ENCODE measurements at places on chromosomes 5 and 9. TPM values are rescaled to one million over a fixed set of nuclear protein-coding genes. Genes with fewer than 3 reads are reported as not detected.

GRCh38 chr9:20742833-20743232 lies 58.8 kb downstream of the FOCAD start:
- peaks cover 5% of the 10 kb centered on the region for H3K36me3 ChIP-seq
- no peak overlapping the region for H3K4me3 ChIP-seq
- H3K4me1 ChIP-seq: no peaks in the 10 kb centered on the region
- no peak overlapping the region for H3K27ac ChIP-seq

DBH gene
- not detected for polyA plus RNA-seq

DNA sequence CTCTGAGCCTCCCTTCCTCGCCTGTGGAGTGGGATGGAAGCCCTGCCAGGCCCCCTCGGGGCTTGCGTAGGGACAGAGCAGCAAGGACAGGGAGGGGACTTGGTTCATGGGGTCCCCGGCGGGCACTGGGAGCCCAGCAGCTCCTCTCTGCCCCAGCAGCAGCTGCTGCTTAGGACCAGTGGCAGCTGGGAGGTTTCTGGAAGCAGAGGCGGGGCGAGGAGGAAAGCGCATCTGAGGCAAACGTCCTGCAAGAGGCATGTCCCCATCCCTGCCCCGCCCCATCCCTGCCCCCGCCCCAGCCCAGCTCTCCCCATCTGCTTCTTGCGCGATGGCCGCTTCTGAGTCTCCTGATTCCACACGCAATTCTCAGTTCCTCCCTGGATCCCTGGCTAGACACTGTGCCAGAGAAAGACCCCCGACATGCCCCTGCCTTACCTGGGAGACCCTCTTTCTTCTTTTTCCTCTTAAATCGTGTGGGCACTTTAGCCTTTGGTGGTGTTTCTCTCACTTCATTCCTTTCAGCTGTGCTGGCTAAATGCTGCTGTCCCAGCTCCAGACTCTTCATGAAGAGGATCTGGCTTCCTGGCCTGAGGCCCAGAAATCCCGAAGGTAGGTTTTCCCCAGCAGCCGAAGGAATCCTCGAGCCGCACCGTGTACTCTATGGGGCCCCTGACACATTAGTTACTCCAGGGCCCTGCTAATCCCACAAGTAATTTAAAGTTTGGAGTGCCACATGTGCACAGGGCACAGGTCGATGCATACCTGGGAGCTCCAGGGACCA lies 4.4 kb upstream of the OR2S2 start:
- no peaks in the 10 kb centered on the region for H3K36me3 ChIP-seq
- H3K27me3 ChIP-seq: no peaks in the 10 kb centered on the region
- no peak for DNase-seq

AGXT2 gene
- not detected for polyA plus RNA-seq

DNA sequence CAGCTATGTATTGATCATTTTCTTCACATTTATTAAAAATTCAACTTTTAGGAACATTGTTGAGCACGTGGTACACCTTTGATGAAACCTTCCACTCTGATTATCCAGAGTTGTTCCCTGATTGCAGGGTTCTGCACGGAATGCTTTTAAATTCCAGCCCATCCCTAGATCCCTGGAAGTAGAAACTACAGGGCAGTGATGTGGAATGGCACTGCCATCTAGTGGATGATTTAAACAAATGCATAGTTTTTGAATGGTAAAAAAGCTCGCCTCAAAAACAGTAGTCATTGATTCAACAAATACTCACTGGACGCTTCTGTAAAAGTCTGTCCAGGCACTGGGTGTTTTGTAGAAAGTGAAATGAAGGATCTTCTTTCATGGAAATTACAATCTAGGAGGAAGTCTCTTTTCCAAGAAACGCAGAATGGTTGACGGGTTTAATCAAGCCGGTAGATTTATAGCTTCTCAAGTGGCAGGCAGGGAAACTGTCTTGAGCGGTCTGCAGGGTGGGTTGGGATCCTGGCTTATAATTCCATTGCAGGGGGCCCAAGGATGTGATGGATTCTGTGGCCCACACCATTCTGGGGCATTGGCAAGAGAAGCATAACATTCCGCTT lies 118.4 kb downstream of the ARHGAP26 start:
- no peaks in the 10 kb centered on the region for H3K27me3 ChIP-seq
- peak; percentile 55 for DNase-seq
- H3K4me3 ChIP-seq: no peak overlapping the region
- H3K36me3 ChIP-seq: no peaks in the 10 kb centered on the region
- no peak overlapping the region for H3K27ac ChIP-seq
- H3K4me1 ChIP-seq: peaks cover 3% of the 10 kb centered on the region

DNA sequence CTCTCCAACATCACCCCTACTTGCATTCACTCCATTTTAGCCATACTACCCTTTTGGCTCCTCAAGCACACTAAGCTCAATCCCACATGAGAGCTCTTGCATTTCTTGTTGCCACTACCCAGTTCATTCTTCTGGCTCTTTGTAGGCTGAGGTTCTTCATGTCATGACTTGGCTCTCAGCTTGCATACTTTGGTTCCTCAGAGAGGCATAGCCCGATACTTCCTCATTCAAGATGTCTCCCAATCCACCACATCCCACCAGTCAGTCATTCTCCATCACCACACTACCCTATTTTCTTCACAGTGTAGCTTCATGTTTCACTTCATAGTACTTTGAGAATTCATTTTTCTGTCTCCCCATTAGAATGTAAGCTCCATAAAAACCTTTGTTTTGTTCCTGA lies 116.7 kb downstream of the NR6A1 start:
- no peak for DNase-seq
- H3K27me3 ChIP-seq: no peaks in the 10 kb centered on the region
- H3K27ac ChIP-seq: no peak overlapping the region
- no peak overlapping the region for H3K4me3 ChIP-seq
- H3K4me1 ChIP-seq: peaks cover 4% of the 10 kb centered on the region
- no peaks in the 10 kb centered on the region for H3K36me3 ChIP-seq

GRCh38 chr5:24110004-24110615 lies 534.7 kb downstream of the CDH10 start:
- H3K4me1 ChIP-seq: no peaks in the 10 kb centered on the region
- H3K27ac ChIP-seq: no peak overlapping the region
- no peak for DNase-seq
- no peaks in the 10 kb centered on the region for H3K27me3 ChIP-seq

- no peak overlapping the region for H3K27ac ChIP-seq
- no peak overlapping the region for H3K4me3 ChIP-seq
Measured at GRCh38 chr5:170389550-170389892, 354 bp upstream of the KCNMB1 start.

GRCh38 chr5:168015506-168015905 lies 275.9 kb upstream of the WWC1 start:
- no peaks in the 10 kb centered on the region for H3K4me1 ChIP-seq
- no peak for DNase-seq
- H3K36me3 ChIP-seq: no peaks in the 10 kb centered on the region
- H3K27me3 ChIP-seq: no peaks in the 10 kb centered on the region
- H3K27ac ChIP-seq: no peak overlapping the region
- no peak overlapping the region for H3K4me3 ChIP-seq

NIPAL4 gene
- 0.10 TPM for polyA plus RNA-seq

- DNase-seq: no peak
- H3K4me3 ChIP-seq: no peak overlapping the region
- no peaks in the 10 kb centered on the region for H3K27me3 ChIP-seq
Measured at GRCh38 chr5:130324953-130325671, 420.8 kb downstream of the CHSY3 start.

- H3K36me3 ChIP-seq: no peaks in the 10 kb centered on the region
- H3K27me3 ChIP-seq: no peaks in the 10 kb centered on the region
- DNase-seq: no peak
Measured at GRCh38 chr9:99555792-99556191, 265.9 kb upstream of the NR4A3 start.

DNA sequence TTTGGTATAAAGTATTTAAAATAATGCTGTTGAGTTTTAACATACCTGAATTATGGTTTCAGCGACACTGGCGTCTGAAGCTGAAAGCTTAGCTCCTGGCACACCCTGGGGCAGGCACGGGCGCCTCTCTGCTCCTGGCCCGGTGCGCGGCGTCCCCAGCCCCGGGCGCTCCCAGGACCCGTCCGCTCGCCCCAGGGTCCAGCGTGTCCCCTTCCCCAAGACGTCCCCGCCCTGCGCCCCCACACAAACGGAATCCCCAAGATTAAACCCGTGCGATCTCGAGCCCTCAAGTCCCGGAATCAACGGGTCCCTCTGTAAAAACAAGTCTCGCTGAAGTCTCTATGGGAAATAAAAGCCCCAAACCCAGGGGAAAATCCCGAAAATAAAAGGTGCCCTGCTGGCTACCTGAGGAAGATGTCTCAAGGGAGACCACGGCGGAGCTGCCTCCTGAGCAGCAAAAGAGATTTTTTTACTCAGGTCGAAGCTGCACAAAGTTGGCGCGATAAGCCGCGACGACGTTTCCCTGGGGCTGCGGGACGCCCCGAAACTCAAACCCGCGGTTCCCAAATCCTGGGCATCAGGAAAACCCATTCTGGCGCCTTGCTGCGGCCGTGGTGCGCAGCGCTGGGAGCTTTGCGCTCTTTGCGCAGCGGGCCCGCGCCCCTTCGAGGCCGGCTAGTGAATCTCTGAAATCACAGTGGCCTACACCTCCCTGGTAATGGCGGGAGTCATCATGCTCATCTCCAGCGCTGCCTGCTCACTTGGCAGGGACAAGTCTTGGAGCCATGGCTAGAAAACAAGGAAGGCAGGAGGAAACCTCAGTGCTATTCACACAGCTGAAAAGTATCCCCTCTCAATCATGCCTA lies 6.3 kb upstream of the IFNA8 start:
- H3K4me3 ChIP-seq: no peak overlapping the region
- peaks cover 40% of the 10 kb centered on the region for H3K27me3 ChIP-seq
- DNase-seq: no peak
- no peak overlapping the region for H3K27ac ChIP-seq
- no peaks in the 10 kb centered on the region for H3K4me1 ChIP-seq
- no peaks in the 10 kb centered on the region for H3K36me3 ChIP-seq

NR4A3 gene
- 0.11 TPM for polyA plus RNA-seq

GRCh38 chr9:19720377-19720776 lies 68.5 kb downstream of the SLC24A2 start:
- DNase-seq: peak; percentile 39
- no peaks in the 10 kb centered on the region for H3K4me1 ChIP-seq
- no peak overlapping the region for H3K27ac ChIP-seq
- H3K27me3 ChIP-seq: no peaks in the 10 kb centered on the region
- H3K36me3 ChIP-seq: no peaks in the 10 kb centered on the region
- H3K4me3 ChIP-seq: no peak overlapping the region

INSL4 gene
- polyA plus RNA-seq: not detected

- no peaks in the 10 kb centered on the region for H3K4me1 ChIP-seq
- no peaks in the 10 kb centered on the region for H3K36me3 ChIP-seq
- no peak overlapping the region for H3K27ac ChIP-seq
Measured at GRCh38 chr5:108212775-108213346, 169.0 kb downstream of the FBXL17 start.

DNA sequence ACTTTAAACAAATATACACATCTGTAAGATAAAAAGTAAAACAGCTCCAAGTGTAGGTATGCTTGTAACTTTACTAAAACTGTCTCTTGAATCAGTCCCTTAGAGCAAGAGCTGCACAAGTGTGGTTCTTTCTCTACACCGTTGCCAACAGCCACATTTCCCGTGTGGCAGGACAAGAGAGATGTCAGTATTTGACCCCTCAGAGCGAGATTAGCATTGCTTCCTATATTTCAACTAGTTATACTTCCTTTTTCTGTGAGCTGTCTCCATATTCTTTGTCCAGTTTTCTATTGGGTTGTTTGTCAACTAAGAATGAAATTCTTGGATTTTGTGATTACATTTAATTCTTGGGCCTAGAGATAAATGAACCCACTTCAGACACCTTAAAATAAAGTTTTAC lies 8.0 kb downstream of the PLIN2 start:
- peaks cover 34% of the 10 kb centered on the region for H3K4me1 ChIP-seq
- DNase-seq: peak; percentile 69
- no peaks in the 10 kb centered on the region for H3K27me3 ChIP-seq
- H3K4me3 ChIP-seq: no peak overlapping the region

DNA sequence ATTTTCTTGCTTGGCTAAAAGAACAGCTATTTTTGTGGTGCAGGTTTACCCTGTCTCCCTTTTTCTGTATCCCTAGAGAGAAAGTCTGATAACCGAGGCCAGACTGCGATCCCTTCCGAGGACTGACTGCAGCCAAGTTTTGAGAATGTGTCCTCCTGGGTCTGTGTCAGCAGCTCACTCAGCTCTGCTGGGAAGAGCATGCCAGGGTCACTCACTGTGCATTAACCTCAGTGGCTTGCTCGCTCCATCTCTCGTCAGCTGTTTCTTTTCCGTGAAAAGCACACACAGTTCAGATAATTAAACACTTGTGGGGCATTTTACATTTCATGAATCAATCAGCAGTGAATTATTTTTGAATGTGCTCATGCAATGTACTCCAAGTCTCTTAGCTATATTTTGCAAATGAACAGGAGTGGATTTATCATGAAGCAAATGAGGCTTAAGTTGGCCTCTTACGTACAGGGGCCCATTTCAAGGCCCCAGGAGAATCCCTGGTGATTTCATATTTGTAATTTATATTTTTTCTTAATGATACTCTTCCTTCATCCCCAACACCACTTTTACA lies 252.1 kb downstream of the SMARCA2 start:
- DNase-seq: no peak
- no peak overlapping the region for H3K27ac ChIP-seq
- no peaks in the 10 kb centered on the region for H3K4me1 ChIP-seq
- no peaks in the 10 kb centered on the region for H3K36me3 ChIP-seq
- no peak overlapping the region for H3K4me3 ChIP-seq

Data from endothelial cell of umbilical vein (primary cell).